ENCODE measurements at places on chromosomes 6 and 20. TPM values are rescaled to one million over a fixed set of nuclear protein-coding genes. Genes with fewer than 3 reads are reported as not detected.

- DNase-seq: no peak
These were observed 19.9 kb downstream of the ACSS1 start for GRCh38 chr20:25038103-25038410.

GRCh38 chr20:61731363-61732181 lies 334.1 kb downstream of the TAF4 start:
- DNase-seq: no peak

- peak; percentile 46 for DNase-seq
These were observed 292.1 kb downstream of the SOX4 start for GRCh38 chr6:21885532-21886114.

- peak; percentile 66 for DNase-seq
These were observed 48.6 kb downstream of the SLC2A10 start for GRCh38 chr20:46757754-46758678.

- DNase-seq: no peak
These were observed 2.9 kb downstream of the SOX12 start for GRCh38 chr20:328027-328974.

DNA sequence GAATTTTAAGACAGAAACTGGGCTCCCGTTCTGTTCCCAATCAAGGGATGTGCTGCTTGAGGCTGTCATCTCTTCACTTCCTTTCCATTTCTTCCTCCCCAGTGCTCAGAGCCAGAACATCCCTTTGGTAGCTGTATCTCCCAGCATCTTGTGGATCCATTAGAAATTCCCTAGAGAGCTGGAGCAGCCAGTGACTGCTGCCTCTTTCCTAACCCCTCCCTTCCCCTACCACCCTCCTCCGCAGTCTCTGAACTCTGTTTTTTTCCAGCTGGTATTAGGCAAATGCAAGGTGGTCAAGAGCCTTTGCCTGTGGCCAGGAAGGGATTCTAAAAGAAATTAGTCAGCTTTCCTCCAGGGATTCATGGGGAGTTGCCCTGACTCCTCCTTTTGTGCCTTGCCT lies 208.0 kb downstream of the EYA2 start:
- no peak for DNase-seq

GRCh38 chr20:54063992-54064676 lies 6.3 kb downstream of the BCAS1 start:
- DNase-seq: no peak

DNA sequence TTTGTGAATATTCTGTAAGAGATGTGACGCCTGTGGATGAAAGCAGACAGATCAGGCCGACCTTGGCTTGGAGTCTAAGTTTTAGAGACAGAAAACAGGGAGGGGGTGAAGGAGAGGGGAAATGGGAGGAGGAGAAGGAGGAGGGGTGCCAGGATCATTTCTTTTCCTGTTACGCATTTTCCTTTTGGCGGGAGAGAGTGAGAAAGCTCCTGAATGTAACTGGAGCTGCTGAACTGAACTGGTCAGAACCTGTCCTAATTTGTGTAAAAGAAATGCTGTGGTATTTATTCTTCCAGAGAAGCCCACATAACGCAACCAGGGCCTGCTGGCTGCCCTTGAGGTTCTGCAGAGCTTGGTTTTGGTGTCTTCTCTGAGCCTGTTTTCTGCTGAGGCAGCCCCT lies 41.9 kb downstream of the UTRN start:
- no peak for DNase-seq

DNA sequence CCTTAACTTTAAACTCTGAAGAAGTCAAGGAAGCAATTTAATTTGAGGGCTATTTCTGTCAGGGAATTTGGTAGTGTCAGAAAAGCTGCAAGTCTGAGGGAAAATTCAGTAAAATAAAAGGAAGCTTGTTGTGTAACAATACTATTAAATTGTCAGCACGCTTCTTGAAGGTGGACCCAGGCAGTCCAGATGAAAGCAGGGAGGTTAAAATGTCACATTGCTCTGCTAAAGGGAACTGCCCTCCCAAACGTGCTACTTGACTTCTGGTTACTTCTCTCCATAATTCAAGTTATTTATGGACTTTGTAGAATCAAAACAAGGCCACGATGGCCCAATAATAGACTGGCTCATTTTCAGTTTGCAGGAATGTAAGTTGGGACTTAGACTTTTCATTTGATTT lies 28.2 kb upstream of the ARMC2 start:
- no peak for DNase-seq

GRCh38 chr6:78701407-78701806 lies 165.9 kb upstream of the IRAK1BP1 start:
- no peak for DNase-seq

DNA sequence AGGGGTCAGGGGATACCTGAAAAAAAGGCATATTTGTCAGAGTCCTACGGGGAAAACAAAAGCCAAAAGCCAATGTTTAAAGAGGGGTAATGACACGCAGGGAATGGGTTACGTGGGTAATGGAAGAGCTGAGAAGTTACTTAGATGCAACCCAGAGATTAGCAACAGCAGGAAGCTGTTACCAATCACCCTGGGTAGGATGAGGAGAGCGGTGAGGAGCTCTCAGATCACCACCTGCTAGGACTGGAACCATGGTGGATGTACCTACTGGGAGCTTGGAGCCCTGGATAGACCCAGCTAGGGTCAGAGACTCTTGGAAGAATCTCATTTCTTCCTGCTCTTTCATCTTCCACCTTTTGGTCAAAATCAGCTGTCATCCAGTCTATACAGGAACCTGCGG lies 51.2 kb upstream of the RNF24 start:
- DNase-seq: no peak

DNA sequence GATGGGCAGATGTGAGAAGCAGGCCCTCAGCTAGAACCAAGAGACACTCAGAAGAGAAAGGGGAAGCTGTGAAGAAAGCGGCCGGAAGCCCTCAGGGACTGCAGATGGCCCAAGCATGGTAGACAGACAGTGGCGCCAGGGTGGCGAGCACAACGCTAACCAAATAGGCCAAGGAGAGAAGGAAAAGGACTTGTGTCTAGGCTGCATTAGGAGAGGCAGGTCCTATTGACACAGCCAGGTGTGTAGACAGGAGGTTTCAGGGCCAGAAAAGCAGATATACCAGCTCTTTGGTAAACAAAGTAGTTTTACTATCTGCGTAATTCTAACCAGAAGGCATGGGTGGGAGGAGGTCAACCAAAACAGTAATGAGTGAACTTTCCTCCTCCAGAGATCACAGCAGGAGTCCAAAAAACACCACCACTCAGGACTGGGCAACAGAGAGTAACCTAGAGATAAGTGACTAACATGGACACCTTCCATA lies 15.8 kb upstream of the MAP7 start:
- DNase-seq: no peak

- DNase-seq: peak; percentile 22
These were observed 56.6 kb downstream of the TGM2 start for GRCh38 chr20:38108438-38108985.

DNA sequence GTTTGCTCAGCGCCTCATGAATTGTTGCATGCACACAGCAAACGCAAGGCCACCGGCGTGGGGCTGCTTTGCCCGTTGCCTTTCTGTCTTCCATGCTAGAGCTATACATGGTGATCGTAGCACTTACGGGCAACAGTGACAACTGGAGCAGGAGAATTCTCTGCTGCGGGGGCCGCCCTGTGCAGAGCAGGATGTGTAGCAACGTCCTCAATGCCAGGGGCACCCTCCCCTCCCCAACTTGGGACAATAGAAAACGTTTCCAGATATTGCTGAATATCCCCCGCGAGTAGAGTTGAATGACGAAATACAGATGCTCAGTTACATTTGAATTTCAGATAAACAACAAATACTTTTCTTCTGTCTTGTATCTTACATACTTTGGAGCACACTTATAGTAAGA lies 198.7 kb downstream of the TFAP2C start:
- DNase-seq: no peak

DNA sequence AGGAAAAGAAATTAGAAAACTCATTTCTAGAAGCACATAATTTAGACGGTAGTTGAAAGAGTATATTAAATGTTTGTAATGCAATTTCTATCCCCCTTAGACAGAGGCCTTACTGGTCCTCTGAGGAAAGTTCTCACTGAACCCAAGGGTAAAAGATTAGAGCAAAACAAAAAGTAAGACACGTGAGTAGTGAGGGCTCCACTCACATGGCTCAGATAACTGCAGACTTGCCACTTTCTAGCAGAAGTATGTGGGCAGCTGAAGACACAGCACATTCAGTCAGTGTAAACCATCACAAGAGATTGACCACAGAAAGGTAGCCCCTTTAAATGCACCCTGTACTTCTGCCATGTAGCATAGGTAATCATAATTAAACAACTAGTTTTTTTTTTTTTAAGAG lies 193.8 kb downstream of the BTBD9 start:
- no peak for DNase-seq

GRCh38 chr20:50859161-50859560 lies 64.3 kb downstream of the BCAS4 start:
- DNase-seq: no peak

- no peak for DNase-seq
These were observed 307.4 kb downstream of the EYA4 start for GRCh38 chr6:133548423-133549159.

DNA sequence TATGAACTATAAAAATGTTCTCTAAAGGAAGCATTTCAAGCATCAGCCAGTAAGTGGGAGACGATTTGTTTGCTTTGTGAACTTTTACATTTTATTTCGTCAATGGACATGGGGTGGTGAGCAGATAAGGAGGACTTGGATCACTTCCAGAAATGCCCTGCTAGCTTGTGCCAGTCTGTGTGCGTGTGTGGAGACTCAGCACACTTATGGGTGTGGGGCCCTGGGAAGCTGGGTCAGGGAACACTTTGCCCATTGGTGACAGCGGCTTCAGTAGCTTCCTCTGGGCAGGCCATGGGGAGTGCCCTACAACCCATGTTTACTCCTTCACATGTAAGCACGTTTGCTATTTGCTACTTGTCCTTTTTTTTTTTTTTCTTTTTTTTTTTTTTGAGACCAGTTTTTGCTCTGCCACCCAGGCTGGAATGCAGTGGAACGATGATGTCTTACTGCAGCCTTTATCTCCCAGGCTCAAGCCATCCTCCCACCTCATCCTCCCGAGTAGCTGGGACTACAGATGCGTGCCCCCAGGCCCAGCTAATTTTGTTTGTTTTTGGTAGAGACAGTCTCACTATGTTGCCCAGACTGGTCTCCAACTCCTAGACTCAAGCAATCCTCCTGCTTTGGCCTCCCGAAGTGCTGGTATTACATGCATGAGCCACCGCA lies 24.2 kb downstream of the PRDM1 start:
- peak; percentile 28 for DNase-seq

GRCh38 chr6:17305219-17306001 lies 24.2 kb downstream of the RBM24 start:
- no peak for DNase-seq

DNA sequence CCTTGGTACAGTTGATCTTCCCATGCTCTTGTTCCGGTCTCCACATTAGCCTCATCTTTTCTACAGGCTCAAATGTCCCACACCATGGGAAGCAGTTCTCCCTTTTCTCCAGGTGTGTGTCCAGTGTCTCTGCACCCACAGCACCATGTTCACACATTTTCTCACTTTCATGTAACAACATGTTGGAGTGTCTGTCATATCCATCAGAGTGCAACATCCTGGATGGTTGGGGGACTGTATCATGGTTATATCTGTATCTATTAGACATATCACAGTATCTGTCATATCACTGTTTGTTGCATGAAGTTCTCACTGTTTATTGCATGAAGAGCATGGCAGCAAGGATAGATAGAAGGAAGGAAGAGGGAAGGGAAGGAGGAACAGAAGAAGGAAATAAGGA lies 635.6 kb downstream of the EPM2A start:
- DNase-seq: no peak

DNA sequence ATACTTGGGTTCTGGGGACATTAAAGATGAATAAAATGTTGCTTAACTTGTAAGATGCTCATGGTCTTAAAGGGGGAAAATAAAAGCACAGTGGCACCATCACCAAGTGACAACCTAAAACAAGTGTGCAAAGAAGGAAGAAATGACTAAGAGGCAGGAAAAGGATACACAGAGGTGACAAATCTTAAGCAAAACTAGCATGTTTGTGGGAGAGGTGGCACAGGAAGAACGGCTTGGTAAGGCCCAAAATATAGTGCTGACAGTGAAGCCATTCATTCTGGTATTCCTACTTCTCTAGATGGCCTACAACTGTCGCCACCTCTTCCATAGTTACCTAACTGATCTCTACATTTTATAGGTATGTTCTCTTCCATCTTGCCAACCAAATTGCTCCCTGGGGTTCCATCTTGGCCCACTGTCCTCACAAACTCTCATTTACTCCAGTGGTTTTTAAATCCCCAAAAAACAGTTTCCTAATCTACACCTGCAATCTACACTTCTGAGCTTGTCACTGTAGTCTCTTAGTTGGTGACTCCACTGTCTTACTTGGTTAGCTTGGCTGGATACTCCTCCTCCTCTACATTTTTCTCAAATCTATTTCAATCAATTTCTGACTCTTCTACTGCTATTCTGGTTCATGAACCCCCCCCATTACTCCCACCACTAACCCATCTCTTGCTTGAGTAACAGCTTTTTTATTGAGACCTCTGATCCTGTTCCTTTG lies 33.5 kb downstream of the FAM8A1 start:
- no peak for DNase-seq

- DNase-seq: no peak
These were observed 376.4 kb downstream of the PREX1 start for GRCh38 chr20:48451401-48451800.

DNA sequence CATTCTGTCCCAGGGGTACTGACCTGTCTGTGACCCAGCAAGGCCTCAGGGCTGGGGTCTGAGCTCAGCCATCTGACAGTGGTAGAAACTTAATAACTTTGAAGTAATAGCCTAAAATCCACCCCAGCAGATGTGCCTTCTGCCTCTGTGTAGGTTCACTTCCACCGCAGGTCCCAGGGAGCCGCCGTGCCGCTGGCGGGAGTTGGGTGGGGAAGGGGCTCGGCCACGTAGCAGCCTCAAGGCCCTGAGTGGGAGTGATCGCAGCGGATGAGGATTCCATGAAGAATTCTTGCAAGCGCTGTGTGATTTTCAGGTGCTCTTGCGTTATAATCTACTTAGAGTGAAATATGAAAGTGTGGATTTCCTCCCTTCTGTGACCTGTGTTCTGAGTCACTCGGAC lies 163.7 kb downstream of the DTNBP1 start:
- DNase-seq: no peak

COX4I2 gene
- not detected for total RNA-seq

LY6G6F gene
- not detected for total RNA-seq

ZKSCAN4 gene
- total RNA-seq: 8.2 TPM

FBXO5 gene
- 68.7 TPM for total RNA-seq

KCNQ5 gene
- total RNA-seq: 0.38 TPM

REV3L gene
- 40.6 TPM for total RNA-seq

RAD21L1 gene
- 0.19 TPM for total RNA-seq

ARMH2 gene
- not detected for total RNA-seq

SCUBE3 gene
- 4.7 TPM for total RNA-seq

Measured in SJSA1 (cell line).